NCI-H460 (cell line): ENCODE measurements at places on chromosomes 5 and 9.
A peak's percentile ranks its signal among the peaks of the same experiment; 100 is the strongest.

DNA sequence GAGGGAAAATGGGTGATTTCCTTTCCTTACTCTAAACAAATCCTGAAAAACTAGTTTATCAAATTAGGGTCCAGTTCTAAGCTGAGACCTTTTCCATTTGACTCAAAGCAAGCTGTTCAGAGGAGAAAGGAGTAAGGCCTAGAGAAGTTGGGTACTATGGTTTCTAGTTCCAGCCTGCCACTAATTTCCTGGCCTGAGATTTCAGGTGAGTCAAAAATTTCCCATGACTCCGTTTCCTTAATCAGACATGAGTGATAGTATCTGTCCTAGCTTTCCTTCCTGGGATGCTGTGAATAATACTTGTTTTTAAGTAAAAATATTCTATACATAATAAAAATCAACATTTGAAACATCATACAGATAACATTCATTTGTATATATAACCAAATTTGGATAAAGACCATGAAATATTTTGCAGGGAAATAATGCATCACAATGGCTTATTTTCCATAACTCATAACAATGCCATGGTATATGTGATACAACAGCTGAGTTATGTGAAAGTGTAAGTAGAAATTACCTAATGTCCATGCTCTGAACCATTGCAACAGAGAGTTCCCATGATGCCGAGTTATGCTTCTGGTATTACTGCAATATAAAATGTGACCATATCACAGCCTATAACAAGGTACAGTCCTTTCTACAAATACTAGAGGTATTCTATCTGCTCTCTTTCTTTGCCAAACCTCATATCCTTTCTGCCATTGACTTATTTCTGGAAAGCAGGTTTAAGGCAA is 142.7 kb downstream of the MLLT3 start:
- DNase-seq = no peak

DNA sequence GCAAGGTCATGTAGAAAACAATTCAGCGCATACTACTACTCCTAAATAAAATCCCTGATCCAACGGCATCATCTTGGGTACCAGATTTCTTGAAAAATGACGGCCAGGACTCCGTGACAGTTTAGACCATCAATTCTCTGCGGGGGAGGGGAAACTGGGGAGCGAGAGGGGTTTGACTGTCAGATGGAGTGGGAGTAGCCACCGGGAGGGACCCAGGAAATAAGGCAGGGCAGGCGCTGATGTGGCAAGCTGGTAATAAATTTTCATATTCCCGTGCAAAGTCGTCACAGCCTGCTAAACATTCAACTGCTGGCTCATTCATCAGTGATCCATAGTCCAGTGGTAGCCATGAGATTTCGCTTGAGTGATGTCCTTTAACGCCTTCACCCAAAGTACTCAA is 457 bp upstream of the CDH18 start:
- peak; percentile 26 for DNase-seq

GRCh38 chr9:97695995-97696802 is 941 bp downstream of the XPA start:
- no peak for DNase-seq

- DNase-seq = no peak
These were observed 2.2 kb downstream of the PRDM12 start for GRCh38 chr9:130666393-130667119.

DNA sequence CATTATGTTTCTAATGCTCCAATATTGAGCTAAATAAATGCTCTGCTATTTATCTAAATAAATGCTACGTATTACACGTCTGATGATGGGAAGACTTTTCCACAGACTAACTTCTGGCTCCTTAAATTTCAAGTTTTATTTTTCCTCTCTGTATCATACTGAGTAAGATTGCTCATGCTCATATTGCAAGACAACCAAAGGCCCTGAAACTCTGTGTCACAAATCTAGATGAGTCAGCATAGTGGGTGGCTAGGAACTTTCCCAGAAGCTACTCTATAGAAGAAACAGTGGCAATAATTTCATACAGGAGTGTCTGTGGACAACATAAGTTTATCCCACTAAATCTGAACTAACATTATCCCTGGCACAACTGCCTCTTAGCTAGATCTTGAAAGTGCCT is 53.0 kb upstream of the RFX3 start:
- no peak for DNase-seq

GRCh38 chr9:136529516-136530460 is 16.1 kb downstream of the NOTCH1 start:
- DNase-seq = no peak

DNA sequence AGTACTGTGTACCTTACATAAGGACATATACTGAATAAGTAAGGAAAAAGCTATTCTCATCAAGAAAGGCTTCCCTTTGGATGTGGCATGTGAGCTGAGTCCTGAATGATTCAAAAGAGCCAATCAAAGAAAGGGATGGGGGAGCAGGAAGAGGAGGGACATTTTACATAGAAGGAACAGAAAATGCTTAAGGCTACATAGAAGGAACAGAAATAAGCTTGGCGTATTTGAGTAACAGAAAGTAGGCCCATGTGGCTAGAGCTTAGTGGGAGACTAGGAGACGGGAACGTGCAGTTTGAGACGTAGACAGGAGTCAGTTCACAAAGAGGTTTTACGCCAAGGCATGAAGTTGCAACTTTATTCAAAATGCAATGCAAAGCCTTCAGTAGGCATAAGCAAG is 126.3 kb downstream of the CEMIP2 start:
- DNase-seq = no peak

- DNase-seq = no peak
These were observed 10.9 kb downstream of the GNE start for GRCh38 chr9:36247356-36247755.

DNA sequence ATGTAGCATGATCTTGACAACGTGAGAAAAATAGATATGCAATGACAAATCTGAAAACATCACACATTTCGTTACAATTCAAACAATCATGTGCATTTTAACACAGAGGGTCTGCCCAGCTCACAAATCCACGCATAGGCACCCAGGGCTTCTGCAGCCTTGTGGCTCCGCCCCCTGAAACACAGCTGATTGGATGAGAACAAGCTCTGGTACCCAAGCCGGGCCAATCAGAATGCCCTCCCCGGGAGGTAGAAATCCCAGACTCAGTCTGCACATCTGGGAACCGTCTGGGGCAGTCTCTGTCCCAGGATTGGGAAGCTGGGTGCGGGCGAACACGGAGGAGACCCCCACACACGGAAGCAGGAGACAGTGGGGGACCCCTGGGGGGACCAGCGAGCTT is 137.5 kb downstream of the GAPVD1 start:
- DNase-seq = no peak

DNA sequence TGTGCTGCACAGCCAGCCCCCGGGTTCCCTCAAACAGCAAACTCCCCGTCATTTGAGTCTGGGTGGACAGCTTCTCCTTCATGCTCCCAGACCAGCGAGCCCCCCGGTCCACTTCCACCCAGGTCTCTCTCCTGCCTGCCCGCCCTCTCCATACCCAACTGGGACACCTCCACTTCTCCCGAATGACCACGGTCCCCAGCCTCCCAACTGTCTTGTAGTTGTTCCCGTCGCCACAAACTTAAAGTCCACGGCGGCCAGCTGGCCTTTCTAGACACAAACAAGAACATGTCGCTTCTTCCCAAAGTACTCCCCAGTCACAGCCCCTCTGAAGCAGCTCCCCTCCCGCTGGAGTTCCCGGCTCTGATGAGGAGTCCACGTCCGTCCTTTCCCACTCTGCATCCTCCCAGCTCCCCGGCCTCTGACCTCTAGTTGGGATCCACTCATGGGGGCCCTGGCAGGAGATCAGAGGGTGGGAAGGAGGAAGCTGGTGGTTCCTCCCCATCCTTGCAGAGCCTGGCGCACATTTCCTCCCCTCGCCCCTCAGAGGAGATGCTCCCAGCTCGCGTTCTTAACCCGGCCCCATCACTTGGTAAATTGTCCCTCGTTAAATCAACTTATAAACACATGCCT is 24.1 kb upstream of the PPP1R26 start:
- DNase-seq = no peak

GRCh38 chr9:22073349-22073748 is 64.2 kb upstream of the CDKN2B start:
- DNase-seq = no peak

GRCh38 chr5:18159331-18159730 is 525.1 kb downstream of the TAF11L14 start:
- DNase-seq = no peak

DNA sequence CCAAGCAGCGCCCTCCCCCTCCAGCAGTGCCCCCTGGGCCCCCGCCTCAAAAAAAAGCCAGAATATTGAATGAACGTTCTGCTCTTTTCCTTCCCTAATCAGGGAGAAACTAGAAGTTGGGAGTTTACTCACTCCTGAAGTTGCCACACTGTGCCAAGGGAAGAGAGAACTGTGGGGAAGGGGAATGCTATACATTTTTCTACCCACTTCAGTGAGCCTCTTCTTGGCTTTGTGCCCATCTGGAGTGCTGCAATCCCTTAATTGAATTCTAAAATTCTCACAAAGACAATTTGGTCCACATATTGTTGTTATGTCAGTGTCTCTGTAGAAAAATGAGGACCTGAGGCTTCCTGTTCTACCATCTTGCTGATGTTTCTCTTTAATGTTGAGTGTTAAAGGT is 443.7 kb downstream of the DIRAS2 start:
- DNase-seq = no peak

DNA sequence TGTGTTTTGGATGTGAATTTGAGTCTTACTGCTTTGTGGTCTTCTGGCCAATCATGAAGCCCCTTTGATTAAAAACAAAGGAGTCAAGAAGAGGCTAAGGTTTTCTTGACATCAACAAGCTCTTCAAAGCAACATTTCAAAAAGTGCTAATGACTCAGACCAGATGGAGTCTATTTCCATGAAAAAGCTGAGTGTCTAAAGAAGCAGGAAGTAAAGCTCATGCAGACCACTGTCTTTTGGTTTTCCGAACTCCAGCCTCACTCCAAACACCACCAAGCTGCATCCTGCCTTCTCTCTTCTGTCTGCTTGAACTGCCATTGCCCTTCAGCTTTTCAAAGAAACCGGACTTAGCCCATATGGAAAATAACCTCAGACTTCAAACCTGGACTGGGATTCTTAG is 115.2 kb downstream of the PRDM6 start:
- DNase-seq = no peak

- DNase-seq = peak; percentile 93
These were observed 109.3 kb upstream of the IFNE start for GRCh38 chr9:21591221-21592062.

DNA sequence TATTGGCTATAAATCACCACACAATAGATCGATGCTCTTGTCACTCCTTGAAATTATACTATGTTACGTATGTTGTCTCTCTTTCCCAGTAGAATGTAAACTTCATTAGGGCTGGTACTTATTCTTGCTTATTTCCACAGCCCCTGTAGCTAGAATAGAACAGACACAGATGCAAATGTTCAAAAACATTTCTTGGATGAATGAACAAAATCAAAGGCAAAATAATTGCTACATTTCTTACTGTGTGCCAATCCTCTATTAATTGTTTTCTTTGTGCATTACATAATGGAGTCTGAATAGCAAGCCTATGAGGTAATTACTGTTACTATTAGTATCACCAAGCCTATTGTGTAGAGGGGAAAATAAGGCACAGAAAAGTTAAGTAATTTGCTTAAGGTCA is 725 bp upstream of the OR13C2 start:
- no peak for DNase-seq

DNA sequence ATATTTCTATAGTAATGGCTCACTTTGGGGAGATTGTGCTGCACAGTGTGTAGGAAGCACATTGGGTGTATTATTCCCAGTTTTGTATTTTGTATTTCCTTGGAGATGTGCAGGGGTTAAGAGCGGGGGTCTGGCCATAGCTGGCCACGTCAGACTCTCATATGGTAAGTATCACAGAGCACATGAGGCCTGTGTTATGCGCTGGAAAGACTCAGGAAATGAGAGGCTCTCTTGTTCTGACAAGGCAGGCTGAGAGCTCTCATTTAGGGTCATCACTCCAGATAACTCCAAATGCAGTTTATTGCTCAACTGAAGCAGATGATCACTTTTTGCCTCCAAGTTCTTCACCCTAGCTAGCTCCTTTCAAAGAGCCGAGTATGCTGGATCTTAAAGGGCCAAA is 205.7 kb downstream of the NTRK2 start:
- DNase-seq = no peak

DNA sequence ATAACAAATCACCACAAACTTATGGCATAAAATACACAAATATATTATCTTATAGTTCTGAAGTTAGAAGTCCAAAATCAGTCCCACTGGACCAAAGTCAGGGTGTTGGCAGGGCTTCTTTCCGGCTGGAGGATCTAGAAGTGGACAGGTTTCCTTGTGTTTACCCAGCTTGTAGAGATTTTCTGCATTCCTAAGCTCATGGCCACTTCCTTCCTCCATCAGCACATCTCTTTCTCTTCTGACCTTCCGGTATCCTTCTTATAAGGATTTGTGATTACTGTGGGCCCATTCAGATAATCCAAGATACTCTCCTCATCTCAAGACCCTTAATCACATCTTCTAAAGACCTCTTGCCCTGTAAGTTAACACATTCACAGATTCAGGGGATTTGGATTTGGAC is 97.6 kb downstream of the RAB3C start:
- no peak for DNase-seq

DNA sequence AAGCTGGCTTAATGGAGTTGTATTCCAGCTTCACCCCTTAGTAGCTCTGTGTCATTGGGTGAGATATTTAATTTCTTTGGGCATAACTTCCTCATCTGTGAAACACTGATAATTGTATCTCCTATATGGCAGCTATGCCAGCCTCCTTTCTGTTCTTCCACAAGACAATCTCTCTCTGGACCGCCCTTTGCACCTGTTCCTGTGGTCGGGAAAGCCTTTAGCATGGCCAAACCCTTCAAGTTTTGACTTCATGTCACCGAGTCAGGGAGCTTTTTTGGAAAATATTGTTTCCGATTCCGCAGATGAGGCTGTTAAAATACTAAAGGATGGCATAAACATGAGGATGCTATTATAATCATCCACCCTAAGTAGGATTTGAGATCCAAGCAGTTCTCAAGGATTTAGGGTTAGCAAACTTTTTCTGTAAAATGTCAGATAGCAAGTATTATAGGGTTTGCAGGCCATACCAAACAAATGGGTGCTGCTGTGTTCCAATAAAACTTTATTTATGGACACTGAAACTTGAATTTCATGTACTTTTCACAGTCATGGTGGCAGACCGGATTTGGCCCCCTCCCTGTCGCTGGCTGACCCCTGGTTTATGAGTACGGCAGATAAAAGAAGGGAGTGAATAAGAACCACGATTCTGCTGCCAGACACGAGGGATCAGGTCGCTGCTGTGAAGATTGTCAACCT is 695 bp upstream of the NDFIP1 start:
- DNase-seq = no peak
